ENCODE measurements at places on chromosomes 13 and 19.

GRCh38 chr19:13981467-13981866 lies 24.7 kb downstream of the RFX1 start:
- no peak for DNase-seq

DNA sequence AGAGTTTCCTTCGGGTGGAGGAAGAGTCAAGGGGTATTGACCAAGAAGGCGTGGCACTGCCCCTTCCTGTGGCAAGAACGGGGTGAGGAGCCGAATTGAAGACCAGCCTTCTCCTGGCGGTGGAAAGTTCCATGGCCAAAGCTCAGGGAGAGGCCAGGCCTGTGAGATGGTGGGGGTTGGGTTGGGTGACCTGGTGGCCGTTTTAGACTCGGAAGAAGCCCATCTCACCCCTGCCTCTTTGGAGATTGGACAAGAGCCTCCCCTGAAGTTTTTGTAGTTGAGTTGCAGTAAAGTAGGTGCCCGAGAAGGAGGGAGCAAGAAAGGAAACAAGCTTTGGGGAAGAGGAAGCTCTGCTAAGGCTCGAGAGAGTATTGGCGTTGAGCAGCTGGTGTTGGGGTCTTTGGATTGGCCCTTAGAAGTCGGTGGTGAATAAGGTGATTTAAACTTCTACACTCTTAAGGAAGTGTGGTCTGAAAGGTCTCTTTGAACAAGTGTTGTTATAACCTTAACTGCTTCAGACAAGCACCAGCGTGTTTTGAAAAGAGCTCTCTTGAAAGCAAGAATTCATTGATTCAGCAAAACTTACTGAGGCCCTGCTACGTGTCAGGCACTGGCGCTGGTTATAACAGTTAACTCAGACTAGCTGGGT lies 964 bp downstream of the SPINT2 start:
- DNase-seq: no peak

GRCh38 chr19:58361900-58362271 lies 665 bp downstream of the ZNF497 start:
- peak; percentile 48 for DNase-seq

DNA sequence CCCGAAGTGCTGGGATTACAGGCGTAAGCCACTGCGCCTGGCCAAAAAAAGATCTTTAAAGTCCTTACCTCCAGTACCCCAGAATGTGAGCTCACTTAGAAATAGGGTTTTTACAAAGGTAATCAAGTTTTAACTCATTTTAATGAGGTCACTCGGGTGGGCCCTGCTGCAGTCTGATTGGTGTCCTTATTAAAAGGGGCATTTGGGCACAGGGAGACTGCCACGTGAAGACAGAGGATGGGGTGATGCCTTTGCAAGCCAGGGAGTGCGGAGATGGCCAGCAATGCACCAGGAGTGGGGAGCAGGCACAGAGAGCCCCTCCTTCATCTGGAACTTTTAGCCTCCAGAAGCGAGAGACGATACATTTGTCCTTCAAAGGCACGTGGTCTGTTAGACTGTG lies 11.7 kb downstream of the NKPD1 start:
- no peak for DNase-seq

GRCh38 chr13:52994051-52994450 lies 34.6 kb upstream of the OLFM4 start:
- DNase-seq: no peak

DNA sequence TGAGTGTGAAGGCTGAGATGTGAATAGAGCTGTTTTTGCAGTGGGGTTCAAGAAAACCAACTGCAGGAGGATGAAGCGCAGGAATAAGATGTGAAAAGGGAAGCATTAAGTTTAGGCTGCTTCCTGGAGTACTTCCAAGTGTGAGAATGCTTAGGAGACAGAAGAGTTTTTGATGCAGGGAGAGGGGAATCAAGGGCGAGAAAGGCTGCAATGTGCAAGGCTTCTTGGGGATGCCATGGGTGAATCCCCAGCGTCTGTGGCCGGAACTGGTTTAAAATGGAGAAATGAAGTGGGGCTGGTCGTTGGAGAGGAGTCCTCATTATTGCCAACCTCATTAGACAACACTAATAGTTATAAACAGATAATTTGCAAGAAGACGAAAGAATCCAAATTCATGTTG lies 764.9 kb downstream of the LIG4 start:
- no peak for DNase-seq
